Liver (tissue), 10 donors: ENCODE measurements at places on chromosomes 11 and 22. TPM values are rescaled to one million over a fixed set of nuclear protein-coding genes. Genes with fewer than 3 reads are reported as not detected.

UQCC3 gene
- polyA plus RNA-seq: 12.2 TPM

NCAM1 gene
- polyA plus RNA-seq: 0.65 TPM

FAM111B gene
- 2.4 TPM for polyA plus RNA-seq

MAPK8IP1 gene
- polyA plus RNA-seq: 0.78 TPM

SULT4A1 gene
- polyA plus RNA-seq: not detected

STK33 gene
- polyA plus RNA-seq: 0.09 TPM
